ENCODE measurements at places on chromosomes 1 and 21. TPM values are rescaled to one million over a fixed set of nuclear protein-coding genes. Genes with fewer than 3 reads are reported as not detected.

The PYHIN1 gene
- total RNA-seq, result 2.8 TPM

The MX1 gene
- 26.0 TPM for total RNA-seq

The ETV3L gene
- not detected for total RNA-seq

The RYR2 gene
- total RNA-seq, result 0.13 TPM

The OR6K3 gene
- total RNA-seq, result not detected

The TCHH gene
- under 0.01 TPM for total RNA-seq

GRCh38 chr1:176770066-176770465 is 307.1 kb downstream of the PAPPA2 start:
- no peak overlapping the region for H3K27ac ChIP-seq
- DNase-seq, result no peak
- no peaks in the 10 kb centered on the region for H3K27me3 ChIP-seq
- H3K4me1 ChIP-seq, result no peaks in the 10 kb centered on the region
- H3K36me3 ChIP-seq, result no peaks in the 10 kb centered on the region
- H3K4me3 ChIP-seq, result no peak overlapping the region

DNA sequence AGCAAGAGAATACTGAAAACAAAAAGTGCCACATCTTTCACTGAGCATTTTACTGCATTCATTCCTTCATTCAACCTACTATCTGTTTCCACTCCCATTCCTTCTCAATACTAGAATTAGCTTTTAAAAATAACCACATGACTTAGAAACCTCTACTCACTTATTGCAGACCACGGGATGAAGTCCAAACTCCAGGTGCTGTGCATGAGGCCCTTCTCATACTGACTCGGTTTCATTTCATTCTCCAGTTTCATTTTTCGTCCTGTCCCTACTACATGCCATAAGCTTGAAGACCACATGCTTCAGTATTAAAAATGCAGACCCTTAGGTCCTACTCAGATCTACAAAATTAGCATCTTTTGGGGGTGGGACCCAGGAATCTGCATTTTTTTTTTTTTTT is 2.3 kb upstream of the BACH1 start:
- H3K27me3 ChIP-seq, result no peaks in the 10 kb centered on the region
- peaks cover 24% of the 10 kb centered on the region for H3K4me1 ChIP-seq
- H3K4me3 ChIP-seq, result no peak overlapping the region
- no peaks in the 10 kb centered on the region for H3K36me3 ChIP-seq
- DNase-seq, result no peak

GRCh38 chr1:205298191-205298994 is 23.2 kb downstream of the NUAK2 start:
- peaks cover 12% of the 10 kb centered on the region for H3K4me1 ChIP-seq
- H3K27me3 ChIP-seq, result no peaks in the 10 kb centered on the region
- H3K27ac ChIP-seq, result no peak overlapping the region
- peaks cover 13% of the 10 kb centered on the region for H3K36me3 ChIP-seq
- no peak for DNase-seq

DNA sequence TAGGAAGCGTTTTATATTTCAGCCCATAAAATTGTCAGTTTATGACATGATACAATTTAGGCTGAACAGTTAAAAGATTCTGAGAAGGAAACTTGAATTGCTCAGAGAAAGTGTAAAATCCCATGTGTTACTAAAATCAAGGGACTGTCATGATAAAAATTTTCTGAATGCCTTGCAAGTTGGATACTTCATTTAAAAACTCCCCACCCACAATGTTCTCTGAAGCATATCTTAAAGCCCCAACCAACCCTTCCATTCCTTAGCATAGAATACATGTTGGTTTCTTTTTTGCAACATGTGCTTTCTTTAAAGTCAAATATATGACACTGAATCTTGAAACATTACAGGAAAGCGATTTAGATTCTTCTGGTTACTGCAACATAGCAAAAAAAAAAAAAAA is 97.4 kb downstream of the MRPL39 start:
- H3K36me3 ChIP-seq, result no peaks in the 10 kb centered on the region
- no peak for DNase-seq
- H3K4me3 ChIP-seq, result no peak overlapping the region
- no peaks in the 10 kb centered on the region for H3K27me3 ChIP-seq

DNA sequence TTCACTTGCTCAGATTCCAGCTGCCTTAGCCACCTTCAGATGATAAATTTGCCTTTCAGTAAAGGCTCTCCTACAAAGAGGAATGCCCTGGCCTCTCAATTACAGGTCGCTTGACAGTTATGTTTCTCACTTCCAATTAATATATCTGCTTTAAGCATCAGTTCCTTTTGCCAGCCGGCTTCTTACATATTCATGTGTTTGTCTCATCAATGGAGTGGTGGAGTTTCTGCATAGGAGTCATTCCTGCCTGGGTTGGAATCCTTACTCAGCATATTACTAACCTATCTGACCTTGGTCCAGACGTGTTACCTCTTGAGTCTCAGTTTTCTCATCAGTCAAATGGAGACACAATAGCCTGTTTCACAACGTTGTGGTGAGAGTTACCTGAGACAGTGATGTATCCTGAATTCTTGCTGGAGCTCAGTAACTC is 9.4 kb upstream of the SESN2 start:
- no peaks in the 10 kb centered on the region for H3K27me3 ChIP-seq
- no peaks in the 10 kb centered on the region for H3K36me3 ChIP-seq
- H3K27ac ChIP-seq, result no peak overlapping the region
- no peak overlapping the region for H3K4me3 ChIP-seq
- H3K4me1 ChIP-seq, result peaks cover 30% of the 10 kb centered on the region

- H3K4me3 ChIP-seq, result no peak overlapping the region
- DNase-seq, result peak; percentile 74
- H3K27ac ChIP-seq, result no peak overlapping the region
- H3K36me3 ChIP-seq, result no peaks in the 10 kb centered on the region
- H3K4me1 ChIP-seq, result no peaks in the 10 kb centered on the region
These were observed 28.5 kb upstream of the PKP1 start for GRCh38 chr1:201254625-201255478.

GRCh38 chr1:1421147-1421906 is at the start of gene ANKRD65:
Gene ANKRD65 (minus strand): TSS chr1:1421276. CDS start chr1:1421005, 271 bp downstream.
- H3K4me1 ChIP-seq, result no peaks in the 10 kb centered on the region
- DNase-seq, result no peak
- H3K4me3 ChIP-seq, result no peak within 1 kb of the TSS
- H3K27me3 ChIP-seq, result no peaks in the 10 kb centered on the region

- DNase-seq, result no peak
- H3K27ac ChIP-seq, result no peak overlapping the region
- no peaks in the 10 kb centered on the region for H3K27me3 ChIP-seq
- H3K4me3 ChIP-seq, result no peak overlapping the region
These were observed 604.8 kb upstream of the ADAMTS5 start for GRCh38 chr21:27571706-27572105.

- no peaks in the 10 kb centered on the region for H3K27me3 ChIP-seq
- no peaks in the 10 kb centered on the region for H3K36me3 ChIP-seq
- H3K4me1 ChIP-seq, result peaks cover 21% of the 10 kb centered on the region
These were observed 5.5 kb downstream of the NCAM2 start for GRCh38 chr21:21003701-21004100.
